HEK293T (cell line): ENCODE measurements at places on chromosomes 12 and 14.

GRCh38 chr14:50501642-50502041 is 30.7 kb downstream of the MAP4K5 start:
- no peak for DNase-seq

DNA sequence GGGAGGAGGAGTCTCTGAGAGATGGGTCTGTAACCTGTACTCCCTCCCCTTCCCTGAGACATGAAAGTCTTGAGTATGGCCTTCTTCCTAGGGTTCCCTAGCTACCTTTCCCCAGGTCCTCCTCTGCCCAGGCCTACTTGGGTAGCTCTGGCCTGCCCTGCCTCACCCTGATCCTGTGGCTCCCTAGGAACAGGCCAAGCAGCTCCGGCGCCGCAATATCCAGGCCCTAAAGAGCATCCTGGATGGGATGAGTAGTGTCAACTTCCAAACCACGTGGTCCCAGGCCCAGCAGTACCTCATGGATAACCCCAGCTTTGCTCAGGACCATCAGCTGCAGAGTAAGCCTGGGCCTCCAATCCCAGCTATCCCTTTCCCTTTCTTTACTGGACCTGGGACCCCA is 12.3 kb downstream of the PRPF40B start:
- no peak for DNase-seq

DNA sequence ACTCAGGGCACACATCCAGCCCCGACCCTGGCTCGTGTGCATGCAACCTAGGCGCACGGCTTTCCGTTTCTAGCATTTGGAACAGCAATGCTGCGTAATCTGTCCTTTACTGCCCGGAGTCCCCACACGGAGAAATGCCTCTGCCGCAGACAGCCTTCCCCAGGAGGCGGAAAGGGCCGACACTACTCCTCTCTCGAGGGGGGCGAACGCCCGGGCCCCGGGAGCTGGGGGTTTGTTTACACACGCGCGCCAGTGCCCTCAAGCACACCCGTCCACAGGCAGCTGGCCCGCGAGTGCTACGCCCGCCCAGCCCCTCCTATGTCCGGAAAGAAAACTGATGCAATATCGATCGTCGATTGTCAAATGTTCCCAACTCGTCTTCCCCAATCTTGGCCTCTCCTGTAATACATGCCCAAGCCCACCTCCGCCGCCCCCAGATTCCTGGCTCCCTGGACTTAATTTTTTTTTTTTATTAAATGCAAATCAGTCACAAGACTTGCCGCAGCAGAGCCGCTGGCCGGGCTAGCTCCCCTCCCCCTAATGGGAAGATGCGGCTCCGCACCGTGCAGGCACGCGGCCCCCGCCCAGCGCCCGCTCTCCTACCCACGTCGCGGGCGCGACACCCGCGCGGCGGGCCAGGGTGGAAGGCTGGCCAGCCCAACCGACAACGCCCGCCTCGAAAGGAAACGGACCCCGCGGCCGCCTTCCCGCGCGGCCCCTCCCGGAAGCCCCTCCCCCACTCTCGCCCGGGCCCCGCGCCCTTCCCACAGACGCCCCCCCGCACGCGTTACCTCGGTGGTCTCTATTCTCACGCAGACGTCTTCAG is 642 bp downstream of the SLC38A2 start:
- peak; percentile 42 for DNase-seq

- DNase-seq = no peak
Observed at GRCh38 chr14:57933349-57933748, 67.5 kb upstream of the SLC35F4 start.

DNA sequence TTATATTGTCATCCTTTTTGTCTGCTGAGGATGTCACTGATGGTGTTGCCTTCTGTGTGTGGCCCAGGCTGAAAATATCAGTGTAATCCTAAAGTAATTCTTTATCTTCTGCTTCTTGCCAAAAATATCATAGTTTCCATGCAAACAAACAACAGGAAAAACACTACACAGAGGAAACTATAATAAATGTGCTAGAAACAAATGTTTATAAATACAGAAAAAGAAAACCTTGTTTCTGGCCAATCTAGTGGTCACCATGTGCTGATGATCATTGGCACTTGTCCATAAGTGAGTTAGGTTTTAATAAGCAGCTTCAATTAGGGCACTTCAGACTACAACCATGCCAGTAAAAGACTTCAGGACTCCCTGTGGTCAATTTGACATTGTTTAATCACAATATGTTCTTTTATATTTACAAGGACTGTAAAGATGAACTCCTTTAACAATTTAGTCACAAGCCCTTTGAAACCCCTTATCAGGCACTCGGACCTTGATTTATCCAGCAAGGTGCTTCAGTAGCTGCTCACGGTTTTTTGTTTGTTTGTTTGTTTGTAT is 124.8 kb downstream of the TMTC3 start:
- no peak for DNase-seq

DNA sequence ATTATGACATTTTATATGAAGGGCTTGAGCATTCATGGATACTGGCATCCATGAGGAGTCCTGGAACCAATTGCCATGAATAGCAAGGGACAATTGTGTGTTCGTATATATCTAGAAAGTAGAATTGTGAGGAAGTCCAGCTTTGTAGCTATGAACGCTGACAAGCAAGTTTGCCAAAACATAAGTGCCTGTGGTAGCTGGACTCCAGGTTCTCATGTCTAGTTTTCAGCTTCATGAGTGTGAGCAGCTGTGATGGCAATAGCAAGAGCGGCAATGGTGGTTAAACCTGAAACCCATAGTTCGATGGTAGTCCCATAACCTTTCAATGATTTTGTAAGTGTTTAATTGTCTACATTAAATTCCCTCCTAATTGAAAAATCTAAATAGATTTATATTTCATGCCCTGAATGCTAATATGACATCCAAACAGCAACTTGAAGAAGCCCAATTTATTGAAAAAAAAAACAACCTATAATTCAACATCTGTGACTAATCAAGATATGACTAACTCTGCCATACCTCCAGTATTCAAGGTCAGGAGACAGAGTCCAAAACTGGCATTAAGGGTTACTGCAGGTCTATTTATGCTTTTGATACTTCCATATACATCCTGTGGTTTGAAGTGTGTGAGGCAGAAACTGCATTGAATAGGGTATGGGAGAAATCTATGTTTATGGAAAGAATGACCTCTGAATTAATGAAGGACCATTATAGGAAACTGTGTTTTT is 50.3 kb upstream of the PCED1B start:
- DNase-seq = no peak

DNA sequence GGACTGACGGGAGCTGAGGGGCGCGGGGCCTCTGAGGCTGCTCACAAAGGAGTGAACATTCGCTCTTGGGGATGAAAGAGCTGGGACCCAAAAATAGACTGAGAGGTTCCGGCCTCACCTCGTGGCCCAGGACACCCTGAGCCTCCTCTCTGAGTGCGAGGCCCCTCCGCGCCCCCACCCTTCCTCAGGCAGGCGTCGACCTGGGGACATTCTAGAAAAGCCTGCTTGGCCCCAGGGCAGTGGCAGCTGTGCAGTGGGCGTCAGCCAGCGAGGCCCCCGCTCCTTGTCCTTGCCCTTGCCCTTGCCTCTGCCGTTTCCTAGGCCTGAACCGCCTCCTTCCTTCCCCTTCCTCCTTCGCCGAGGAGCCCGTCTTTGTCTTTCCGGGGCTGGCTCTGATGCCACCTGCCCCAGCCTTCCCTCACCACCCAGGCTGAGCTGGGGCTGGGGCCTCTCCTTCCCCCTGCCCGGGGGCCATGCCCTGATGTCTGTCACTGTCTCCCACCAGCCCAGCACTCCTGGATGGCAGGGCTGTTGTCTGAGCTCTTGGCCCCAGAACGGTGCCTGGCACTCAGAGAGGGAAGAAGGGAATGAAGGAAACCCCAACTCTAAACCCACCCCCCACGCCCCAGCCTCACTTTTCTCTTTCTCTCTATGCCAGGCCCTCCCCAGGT is 208.2 kb upstream of the RTL1 start:
- DNase-seq = no peak

GRCh38 chr12:41327096-41327895 is 139.2 kb downstream of the PDZRN4 start:
- DNase-seq = no peak

GRCh38 chr12:131561891-131562684 is 148.8 kb upstream of the SFSWAP start:
- no peak for DNase-seq

GRCh38 chr12:14514946-14515345 is 52.7 kb downstream of the PLBD1 start:
- DNase-seq = no peak

DNA sequence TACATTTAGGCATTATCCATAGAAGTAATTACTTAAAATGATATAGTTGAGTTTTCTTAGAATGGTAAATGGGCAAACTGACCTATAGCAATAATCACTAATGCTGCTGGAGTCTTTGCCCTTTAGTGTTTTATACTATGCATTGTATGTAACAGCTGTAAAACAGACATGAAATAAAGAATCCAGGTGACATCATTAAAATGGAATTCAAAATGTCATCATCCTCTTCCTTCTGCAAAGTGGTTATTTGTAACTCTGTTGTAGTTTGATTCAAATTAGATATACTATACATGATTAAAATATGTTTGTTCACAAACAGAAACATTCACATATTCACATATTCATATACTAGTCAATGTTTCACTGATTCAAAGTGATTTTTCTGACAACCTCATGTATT is 598.8 kb downstream of the SLC16A7 start:
- DNase-seq = no peak

DNA sequence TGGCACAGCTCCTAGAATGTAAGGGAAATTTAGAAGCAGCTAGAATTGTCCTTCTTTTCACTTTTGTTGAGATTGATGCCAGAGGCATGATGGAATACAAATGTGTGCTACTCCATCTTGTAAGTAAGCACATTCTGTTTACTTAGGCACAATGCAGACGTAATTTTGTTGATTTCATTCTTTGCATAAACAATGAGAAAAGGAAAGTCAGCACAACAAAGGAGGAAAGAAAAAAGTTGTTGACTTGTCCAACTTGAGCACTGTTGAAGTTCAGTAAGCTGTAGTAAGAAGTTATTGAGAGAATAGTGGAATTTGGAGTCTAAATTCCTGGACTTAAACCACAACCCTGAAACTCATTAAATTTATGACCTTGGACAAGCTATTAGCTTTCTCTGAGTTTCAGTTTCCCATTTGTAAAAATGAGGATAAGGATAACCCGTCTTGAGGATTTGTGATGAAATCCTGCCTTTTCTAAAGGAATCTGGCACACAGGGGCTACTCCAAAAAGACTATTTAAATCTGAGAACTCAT is 19.4 kb upstream of the CNTN1 start:
- no peak for DNase-seq

DNA sequence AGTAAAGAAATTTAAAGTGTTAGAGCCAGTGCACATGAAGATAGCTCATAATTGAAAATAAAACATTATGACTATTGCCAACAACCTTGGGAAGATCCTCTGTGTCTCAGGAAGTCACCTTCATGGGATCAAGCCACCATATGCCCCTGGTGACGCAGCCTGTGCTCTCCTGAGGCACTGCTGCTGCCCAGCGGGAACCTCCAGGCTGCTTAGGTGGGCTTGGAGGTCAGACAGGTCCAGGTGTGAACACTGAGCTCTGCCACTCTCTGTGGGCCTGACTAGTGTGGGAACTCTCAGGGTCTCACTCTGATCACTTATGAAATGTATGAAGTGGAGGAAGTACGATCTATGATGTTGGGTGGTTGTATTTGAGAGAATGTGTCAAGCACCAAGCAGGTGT is 16.7 kb downstream of the SLC35E3 start:
- no peak for DNase-seq

DNA sequence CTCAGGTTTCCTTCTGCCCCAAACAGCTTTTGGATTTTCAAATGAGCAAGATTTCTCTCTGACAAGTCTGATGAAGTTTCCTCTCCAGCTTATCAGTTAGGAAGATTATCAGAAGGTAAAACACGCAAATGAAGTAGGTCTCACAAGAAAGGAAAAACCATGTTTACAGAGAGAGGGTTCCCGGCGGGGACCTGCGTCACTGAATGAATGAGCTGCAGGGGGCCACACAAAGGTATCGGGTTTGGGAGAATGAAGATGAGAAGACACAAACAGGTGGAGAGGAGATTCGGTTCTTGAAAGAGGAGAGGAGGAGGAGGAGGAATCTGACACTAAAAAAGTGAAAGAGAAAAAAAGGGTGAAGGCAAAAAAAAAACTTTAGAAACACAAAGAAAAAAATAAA is 208.6 kb downstream of the CALM1 start:
- no peak for DNase-seq

GRCh38 chr14:55713486-55713885 is 133.5 kb downstream of the KTN1 start:
- no peak for DNase-seq

GRCh38 chr14:61911574-61911973 is 149.4 kb downstream of the SNAPC1 start:
- DNase-seq = no peak

DNA sequence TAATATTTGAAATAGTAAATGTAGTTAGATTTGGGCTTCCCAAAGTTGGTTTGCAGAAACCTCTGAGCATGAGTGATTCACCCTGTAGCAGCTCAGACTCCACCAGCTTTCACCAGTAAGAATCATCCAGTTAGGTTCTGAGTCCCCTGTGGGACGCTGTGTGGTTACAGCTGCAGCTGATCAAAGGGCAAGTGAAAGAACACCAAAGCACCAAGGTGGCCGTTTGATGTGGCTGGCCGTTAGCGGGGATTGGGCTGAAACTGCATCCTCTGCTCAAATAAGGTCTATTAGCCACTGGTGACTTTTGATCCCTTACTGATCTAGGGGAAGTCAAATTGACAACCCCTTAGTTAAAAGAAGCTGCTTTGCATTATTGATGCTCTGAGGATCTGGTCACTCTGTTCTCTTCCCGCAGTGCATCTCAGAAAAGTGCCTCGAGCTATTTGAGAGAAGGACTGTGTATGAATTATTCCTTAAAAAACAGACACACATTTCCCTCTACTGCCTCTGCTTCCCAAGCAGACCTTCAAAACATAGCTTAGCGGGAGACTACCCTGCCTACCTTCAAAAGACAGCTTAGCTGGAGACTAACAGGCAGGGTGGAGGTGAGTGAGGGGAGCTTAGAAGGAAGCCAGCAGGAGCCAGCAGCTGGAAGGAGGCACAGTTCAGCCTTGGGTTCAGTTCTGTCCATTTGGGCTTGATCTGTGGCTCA is 3.7 kb downstream of the ABHD12B start:
- DNase-seq = no peak

GRCh38 chr12:40634517-40635131 is 57.6 kb upstream of the CNTN1 start:
- no peak for DNase-seq

DNA sequence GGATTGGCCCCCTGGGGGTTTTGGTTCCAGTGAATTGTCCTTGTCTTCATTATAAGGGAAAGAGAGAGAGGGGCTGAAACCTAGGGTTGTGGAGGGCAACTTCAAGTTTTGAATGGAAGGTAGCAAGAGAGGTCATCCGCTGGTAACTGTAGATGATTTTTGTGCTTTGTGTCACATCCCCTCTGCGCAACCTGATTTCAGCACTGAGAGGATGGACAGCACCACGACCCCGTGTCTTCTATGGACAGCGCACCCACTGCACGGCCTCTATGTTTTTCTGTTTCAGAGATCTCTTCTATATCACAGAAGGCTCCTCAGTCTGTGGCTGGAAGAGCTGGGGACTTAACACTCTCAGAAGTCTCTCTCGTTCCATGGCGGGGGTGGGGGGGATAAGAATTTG is 127.0 kb upstream of the RPH3A start:
- DNase-seq = peak; percentile 56

GRCh38 chr12:112961074-112961473 is 17.2 kb upstream of the OAS2 start:
- DNase-seq = no peak

- no peak for DNase-seq
Observed at GRCh38 chr12:49515266-49515665, 23.6 kb upstream of the KCNH3 start.

- no peak for DNase-seq
Observed at GRCh38 chr12:43155376-43155775, 396.6 kb downstream of the ADAMTS20 start.
